Activated naive CD4-positive, alpha-beta T cell treated with anti-CD3 and anti-CD28 coated beads for 36 hours (primary cell): ENCODE measurements at places on chromosomes 1 and 21. TPM values are rescaled to one million over a fixed set of nuclear protein-coding genes. Genes with fewer than 3 reads are reported as not detected.
A peak's percentile ranks its signal among the peaks of the same experiment; 100 is the strongest.

- no peak for DNase-seq
Measured at GRCh38 chr21:44575307-44576024, 1.9 kb downstream of the KRTAP10-4 start.

Gene MIXL1
- not detected for total RNA-seq

DNA sequence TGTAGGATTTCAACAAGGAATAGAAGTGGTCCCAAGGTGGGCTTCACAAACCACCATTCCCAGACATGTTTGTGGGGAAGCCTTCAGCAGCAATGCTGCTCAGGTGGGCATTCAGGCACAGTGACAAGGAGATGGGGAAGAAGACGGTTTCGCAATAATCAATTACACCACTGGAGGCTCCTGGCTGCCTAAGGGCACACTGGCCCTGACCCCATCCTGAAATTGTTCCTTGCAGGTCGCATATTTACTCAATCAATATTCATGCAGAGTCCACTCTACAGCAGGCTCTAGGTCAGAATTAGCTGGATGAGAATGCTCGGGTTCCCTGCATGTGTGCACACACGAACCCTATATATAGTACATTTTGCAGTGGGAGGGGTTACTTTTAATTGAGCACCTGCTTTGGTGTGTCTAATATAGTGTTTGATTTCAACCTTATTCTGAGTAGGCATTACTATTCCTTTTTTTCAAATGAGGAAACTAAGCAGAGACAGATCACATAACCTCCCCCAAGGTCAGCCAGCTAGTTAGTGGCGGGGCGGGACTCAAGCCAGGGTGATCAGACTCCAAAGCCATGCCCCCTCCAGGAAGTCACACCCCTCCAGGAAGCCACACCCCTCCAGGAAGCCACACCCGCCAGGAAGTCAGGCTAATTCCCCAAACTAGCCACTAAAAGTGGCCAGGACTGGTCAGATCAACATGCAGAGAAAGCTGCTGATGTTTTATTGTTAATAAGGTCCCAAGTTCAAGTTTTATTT lies 106.5 kb downstream of the HLCS start:
- DNase-seq: peak; percentile 46

DNA sequence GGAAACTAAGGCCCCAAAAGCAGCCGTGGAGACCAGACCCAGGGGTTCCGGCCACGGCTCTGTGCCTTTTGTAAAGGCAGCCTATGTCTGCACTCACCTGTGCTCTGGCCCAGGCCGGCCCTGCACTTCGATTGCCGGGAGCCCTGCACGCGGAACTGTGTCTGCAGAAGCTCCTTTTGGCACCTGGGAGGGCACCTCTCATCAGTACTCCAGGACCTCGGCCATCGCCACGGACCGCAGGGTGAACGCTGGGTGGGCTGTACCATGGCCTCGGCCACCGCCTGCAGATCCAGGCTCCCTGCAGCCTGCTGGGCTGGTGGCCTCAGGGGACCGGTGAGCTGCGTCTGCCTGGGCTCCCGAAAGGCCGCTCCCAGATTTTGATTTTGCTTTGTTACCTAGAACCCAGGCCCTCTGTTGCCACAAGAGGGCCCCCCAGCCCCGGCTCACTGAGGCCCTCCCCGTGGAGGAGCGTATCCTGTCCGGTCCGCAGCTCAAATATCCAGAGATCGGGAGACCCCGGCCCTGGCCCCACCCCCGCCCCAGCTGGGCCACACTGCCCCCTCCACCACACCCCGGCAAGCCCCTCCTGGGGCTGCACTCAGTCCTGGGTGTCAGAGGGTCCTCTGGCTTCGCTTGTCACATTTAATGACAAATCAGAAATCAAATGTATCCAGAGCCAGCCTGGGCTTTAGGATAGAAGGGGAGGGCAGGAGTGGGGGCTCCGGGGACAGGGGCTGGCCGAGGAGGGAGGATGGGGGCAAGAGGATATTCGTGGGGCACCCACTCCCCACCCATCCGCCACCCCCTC lies 60.2 kb upstream of the PDE9A start:
- DNase-seq: peak; percentile 83

GRCh38 chr1:87084244-87084836 lies 169.9 kb downstream of the HS2ST1 start:
- DNase-seq: no peak

DNA sequence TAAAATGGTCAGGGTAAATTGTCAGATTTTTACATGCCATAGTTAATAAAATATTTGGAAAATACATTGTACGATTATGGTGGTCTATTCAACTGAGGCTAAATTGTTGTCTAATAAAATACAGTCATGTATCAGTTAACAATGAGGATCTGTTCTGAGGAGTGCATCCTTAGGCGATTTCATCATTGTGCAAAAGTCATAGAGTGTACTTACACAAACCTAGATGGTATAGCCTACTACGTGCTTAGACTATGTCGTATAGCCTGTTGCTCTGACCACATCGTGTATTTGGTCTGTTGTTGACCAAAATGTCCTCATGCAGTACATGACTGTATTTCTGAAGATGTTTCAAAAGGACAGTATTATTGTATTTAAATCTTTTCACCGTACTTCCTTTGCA lies 5.2 kb downstream of the EEIG2 start:
- DNase-seq: no peak

DNA sequence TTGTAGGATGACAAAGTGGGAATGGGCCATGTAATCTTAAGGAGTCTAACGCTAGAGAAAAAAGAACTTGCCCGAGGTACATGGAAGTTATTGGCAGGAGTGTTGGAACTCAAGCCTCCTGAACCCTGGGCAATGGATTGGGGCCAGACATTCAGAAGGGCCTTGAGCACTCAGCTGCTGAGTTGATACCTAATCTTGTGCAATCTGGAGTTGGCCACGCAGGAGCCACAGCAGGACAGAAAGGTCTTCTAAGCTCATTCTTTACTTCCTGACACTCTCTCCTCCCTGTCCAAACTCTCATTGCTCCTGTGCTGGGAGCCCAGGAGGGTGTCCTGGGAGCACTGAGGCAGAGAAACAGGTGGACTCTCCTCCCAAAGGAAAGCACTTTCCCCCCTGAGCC lies 25.1 kb upstream of the CSF1 start:
- DNase-seq: no peak

DNA sequence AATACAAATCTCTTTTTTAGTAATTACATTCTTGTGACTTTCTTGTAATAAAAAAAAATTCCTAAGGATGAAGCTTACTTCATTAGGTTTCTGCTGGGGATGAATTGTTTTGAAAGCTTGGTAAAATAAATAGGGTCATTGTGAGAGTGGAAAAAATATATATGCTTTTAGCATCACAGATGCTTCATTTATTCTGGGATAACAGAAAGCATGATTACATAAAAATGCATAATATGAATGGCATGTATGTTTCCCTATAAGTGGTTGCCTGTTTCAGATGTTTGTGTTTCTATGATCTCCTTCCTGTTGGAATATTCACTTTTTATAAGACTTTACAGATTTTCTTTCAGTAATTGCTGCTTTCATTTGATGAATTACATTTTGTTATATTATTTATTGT lies 42.3 kb downstream of the HMCN1 start:
- DNase-seq: no peak

GRCh38 chr1:26290882-26291261 lies 11.0 kb downstream of the SH3BGRL3 start:
- DNase-seq: no peak

DNA sequence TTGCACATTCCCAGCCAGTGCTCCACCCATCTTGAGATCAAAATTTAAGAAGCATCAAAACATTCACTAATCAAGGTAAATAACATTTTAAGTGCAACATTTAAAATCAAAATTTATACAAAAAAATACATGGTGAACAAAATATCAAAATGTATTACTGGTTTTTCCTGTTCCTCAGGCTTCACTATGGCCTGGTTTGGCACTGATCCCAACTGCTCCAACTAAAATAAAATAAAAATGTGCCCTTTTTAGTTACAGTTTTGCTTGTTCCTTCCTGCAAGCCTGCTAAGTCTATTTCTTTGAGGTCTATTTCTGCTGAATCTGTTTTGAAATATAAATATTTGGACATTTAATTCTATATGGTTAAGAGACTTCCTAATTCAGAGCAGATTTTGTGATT lies 54.9 kb downstream of the ADAMTS1 start:
- DNase-seq: no peak

- DNase-seq: peak; percentile 58
Measured at GRCh38 chr1:156838972-156839371, 19.9 kb downstream of the INSRR start.

Gene CDC42BPA
- 5.0 TPM for total RNA-seq

- no peak for DNase-seq
Measured at GRCh38 chr1:92934395-92935378, 26.6 kb downstream of the DIPK1A start.

- DNase-seq: no peak
Measured at GRCh38 chr21:27269644-27270043, 302.8 kb upstream of the ADAMTS5 start.

Gene AGT
- not detected for total RNA-seq

GRCh38 chr1:65471213-65471833 lies 50.9 kb downstream of the LEPR start:
- DNase-seq: no peak

Gene SPATA1
- total RNA-seq: 2.7 TPM

Gene S100A7
- not detected for total RNA-seq

- no peak for DNase-seq
Measured at GRCh38 chr1:67740543-67740942, 55.5 kb downstream of the GADD45A start.

DNA sequence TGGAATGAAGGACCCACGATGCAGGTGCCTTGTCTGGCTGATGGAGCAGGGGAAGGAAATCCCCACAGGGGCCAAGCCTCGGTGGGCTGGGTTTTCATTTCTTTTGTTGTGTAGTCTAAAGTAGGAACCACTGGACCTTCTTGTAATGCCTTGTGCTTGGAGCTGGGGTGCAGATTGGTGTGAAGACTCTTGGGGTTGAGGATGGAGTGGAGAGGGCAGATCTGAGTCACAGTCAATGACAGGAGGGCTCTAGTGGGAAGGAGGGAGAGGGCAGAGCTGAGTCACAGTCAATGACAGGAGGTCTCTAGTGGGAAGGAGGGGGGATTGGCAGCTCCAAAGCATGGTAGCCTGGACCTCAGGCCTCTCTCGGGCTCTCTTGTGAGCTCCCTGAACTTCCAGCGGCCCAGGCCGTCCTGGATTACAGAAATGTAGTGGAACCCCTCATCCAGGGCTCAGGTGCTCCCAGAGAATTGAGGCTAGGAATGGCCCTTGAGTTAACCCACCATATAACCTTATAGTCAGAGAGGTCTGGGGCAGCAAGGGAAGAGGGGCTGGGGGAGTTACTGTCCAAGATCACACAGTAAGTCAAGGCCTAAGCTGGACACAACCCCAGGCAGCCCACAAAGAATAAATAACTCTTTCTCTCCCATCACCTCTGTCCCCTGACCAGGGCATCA lies 313.8 kb downstream of the MATN1 start:
- no peak for DNase-seq
